ENCODE measurements at places on chromosomes 2 and 18.

- H3K4me1 ChIP-seq = peaks cover 13% of the 10 kb centered on the region
- no peaks in the 10 kb centered on the region for H3K27me3 ChIP-seq
- no peak for DNase-seq
- no peak overlapping the region for H3K27ac ChIP-seq
These were observed 107.6 kb upstream of the CAVIN2 start for GRCh38 chr2:191954451-191954850.

- DNase-seq = no peak
- H3K27ac ChIP-seq = no peak overlapping the region
- H3K27me3 ChIP-seq = no peaks in the 10 kb centered on the region
- no peaks in the 10 kb centered on the region for H3K4me1 ChIP-seq
These were observed 148.3 kb downstream of the MBD2 start for GRCh38 chr18:54076166-54076565.

DNA sequence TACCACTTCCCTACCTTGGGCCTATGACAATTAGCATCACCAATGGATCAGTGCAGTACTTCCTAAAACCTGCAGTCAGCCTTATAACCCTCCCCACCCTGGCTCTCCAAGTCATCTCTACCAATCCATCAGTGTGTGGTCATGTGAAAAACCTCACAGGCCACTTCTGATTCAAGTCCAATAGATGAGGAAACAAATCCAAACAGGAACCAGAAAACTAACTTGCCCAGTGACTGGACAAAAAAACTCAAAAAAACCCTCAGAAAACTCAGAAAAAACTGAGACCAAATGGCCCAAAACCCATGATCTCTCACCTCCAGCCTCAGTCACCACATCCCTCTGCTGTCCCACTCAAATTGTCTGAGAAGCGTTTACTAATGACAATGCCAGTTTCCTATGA lies 43.3 kb downstream of the TGFA start:
- DNase-seq = no peak
- H3K4me3 ChIP-seq = no peak overlapping the region
- H3K27ac ChIP-seq = no peak overlapping the region
- peaks cover 2% of the 10 kb centered on the region for H3K4me1 ChIP-seq

- H3K27me3 ChIP-seq = peaks cover 15% of the 10 kb centered on the region
- no peak within 1 kb of the TSS for H3K27ac ChIP-seq
- DNase-seq = no peak
- no peak within 1 kb of the TSS for H3K4me3 ChIP-seq
These were observed at the start of gene CDKL4 for GRCh38 chr2:39243469-39244123. Gene CDKL4, minus strand, starts transcription at chr2:39243970.

DNA sequence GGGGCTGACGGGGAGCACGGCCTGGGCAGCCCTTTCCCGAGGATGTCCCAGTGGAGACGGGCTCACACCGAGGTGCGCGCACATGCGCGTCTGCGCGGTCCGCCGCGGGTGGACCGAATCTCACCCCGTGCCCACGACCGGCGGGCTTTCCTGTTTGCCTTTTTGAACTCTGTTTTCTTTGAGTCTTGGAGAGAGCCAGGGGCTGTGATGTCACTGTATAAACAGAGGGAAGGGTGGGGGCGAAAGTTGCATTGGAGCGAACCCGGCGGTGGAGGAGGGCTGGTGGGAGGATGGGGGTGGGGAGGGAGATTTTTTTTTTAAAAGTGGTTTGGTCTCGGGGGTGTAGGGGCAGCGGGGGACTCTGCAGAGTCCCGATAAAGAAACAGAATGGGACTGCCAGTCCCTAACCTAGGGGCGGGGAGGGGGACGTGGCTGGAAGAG lies 141.2 kb upstream of the CTAGE1 start:
- H3K27me3 ChIP-seq = peaks cover 1% of the 10 kb centered on the region
- peak; percentile 49 for DNase-seq
- H3K27ac ChIP-seq = peak overlapping the region; percentile 22
- H3K36me3 ChIP-seq = no peaks in the 10 kb centered on the region

DNA sequence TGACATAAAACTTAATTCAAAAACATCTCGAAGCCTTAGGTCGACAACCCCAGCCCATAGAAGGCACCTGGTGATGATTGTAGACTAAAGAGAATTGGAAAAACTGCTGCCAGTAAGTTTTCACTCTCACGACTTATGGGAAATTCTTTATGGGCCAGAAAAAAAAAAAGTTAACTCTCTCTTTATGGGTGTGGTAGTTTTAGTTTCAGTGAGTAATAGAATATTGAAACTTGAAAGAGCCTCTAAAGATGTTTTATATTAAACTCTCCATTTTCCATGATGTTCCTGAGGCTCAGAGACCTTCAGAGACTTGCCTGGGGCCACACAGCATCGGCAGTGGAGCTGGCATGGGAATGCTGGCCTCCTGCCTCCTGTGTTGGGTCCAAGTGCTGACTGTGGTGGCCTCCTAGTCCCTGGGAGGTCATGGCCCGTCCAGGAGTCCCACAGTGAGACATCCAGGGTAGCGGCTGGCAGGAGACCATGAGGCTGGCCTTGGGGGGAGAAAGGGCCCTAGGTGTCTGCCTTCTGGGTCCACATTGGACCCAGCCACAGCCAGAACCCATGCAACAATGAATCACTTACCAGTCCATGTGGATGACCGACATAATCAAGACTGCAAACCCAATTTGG lies 158.9 kb downstream of the SEPTIN10 start:
- no peaks in the 10 kb centered on the region for H3K27me3 ChIP-seq
- H3K36me3 ChIP-seq = peaks cover 7% of the 10 kb centered on the region
- H3K4me1 ChIP-seq = peaks cover 9% of the 10 kb centered on the region
- no peak for DNase-seq
- H3K27ac ChIP-seq = no peak overlapping the region

DNA sequence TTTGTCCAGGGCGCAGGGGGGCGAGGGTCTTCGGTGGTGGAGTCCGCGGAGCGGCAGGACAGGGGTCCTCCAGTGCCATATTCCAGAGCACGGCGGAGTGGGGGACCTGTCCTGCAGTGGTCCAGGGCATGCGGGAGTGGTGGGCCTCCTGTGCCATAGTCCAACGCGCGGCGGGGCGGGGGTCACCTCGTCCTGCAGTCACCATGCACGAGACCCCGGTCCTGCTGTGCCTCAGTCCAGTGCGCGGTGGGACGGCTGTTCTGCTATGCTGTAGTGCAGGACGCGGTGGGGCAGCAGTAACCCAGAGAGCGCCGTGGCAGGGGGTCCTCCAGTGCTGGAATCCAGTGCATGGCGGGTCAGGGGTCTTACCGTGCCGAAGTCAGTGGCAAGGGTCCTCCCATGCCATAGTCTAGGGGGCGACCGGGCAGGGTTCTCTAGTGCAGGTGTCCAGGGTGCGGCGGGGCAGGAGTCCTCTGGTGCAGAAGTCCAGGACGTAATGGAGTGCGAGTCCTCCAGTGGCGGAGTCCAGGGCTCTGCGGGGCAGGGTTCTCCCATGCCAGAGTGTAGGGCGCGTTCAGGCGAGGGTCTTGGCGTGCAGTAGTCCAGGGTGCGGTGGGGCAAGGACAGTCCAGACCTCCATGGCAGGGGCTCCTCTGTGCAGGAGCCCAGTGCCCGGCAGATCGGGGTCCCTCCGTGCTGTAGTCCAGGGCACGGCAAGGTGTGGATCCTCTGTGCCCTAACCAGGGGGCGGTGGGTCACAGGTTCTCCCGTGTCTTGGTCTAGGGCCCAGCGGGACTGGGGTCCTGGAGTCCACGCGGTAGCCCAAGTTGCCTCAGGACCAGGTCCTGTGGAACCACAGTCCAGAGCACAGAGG lies 130.4 kb downstream of the CCDC74A start:
- no peaks in the 10 kb centered on the region for H3K36me3 ChIP-seq
- peaks cover 2% of the 10 kb centered on the region for H3K27me3 ChIP-seq
- no peaks in the 10 kb centered on the region for H3K4me1 ChIP-seq
- no peak overlapping the region for H3K4me3 ChIP-seq

- DNase-seq = no peak
- H3K4me3 ChIP-seq = no peak overlapping the region
- H3K36me3 ChIP-seq = no peaks in the 10 kb centered on the region
These were observed 206.0 kb upstream of the PARD3B start for GRCh38 chr2:204339212-204339715.

- DNase-seq = no peak
- peak overlapping the region; percentile 26 for H3K27ac ChIP-seq
- peaks cover 4% of the 10 kb centered on the region for H3K36me3 ChIP-seq
- no peak overlapping the region for H3K4me3 ChIP-seq
These were observed 227.5 kb downstream of the LDLRAD4 start for GRCh38 chr18:13446024-13446423.

DNA sequence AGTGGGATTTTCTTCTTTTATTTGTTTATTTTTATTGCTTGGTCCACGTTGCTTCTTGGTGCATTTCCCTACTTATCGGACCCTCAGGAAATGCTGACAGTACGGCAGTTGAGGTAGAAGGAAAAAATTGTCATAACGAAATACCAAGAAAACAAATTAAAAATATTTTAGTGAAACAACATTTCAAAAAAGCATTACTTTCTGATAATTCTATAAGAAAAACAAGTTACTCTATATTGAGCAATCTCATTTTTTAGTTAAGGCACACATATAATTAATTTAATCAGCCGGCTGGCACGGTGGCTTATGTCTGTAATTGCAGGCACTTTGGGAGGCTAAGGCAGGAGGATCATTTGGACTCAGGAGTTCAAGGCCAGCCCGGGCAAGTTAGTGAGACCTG lies 102.1 kb downstream of the SH3YL1 start:
- no peaks in the 10 kb centered on the region for H3K4me1 ChIP-seq
- no peak overlapping the region for H3K4me3 ChIP-seq
- H3K36me3 ChIP-seq = no peaks in the 10 kb centered on the region
- DNase-seq = no peak

- no peak overlapping the region for H3K27ac ChIP-seq
- H3K27me3 ChIP-seq = no peaks in the 10 kb centered on the region
- H3K4me3 ChIP-seq = no peak overlapping the region
- H3K4me1 ChIP-seq = no peaks in the 10 kb centered on the region
- H3K36me3 ChIP-seq = no peaks in the 10 kb centered on the region
These were observed 8.8 kb downstream of the RDH14 start for GRCh38 chr2:18551623-18552022.

DNA sequence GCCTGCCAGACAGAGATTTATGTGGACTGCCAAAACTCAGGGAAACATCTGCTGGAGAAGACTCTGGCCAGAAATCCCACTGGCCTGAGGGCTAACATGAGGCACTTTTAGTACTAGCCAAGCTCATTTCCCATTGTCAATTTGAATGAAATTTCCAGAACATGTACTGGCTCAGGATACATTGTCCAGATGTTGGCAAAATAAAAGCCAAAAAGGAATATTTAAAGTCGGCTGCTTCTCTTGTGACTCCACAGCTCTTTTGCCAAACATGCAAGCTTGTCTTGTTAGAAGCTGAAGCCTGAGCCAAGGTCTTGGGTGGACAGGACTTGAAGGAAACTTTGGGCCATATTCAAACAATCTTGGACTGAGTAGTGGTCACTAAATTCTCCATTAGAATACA lies 215.5 kb downstream of the NCKAP5 start:
- H3K27ac ChIP-seq = no peak overlapping the region
- H3K4me3 ChIP-seq = no peak overlapping the region
- no peaks in the 10 kb centered on the region for H3K27me3 ChIP-seq
- DNase-seq = no peak
- no peaks in the 10 kb centered on the region for H3K36me3 ChIP-seq

GRCh38 chr18:8348051-8348720 lies 261.1 kb upstream of the RAB12 start:
- peaks cover 5% of the 10 kb centered on the region for H3K4me1 ChIP-seq
- H3K27ac ChIP-seq = no peak overlapping the region
- peaks cover 8% of the 10 kb centered on the region for H3K27me3 ChIP-seq
- DNase-seq = no peak
